ENCODE measurements at places on chromosomes 4 and X. TPM values are rescaled to one million over a fixed set of nuclear protein-coding genes. Genes with fewer than 3 reads are reported as not detected.
A peak's percentile ranks its signal among the peaks of the same experiment; 100 is the strongest.

The MAP7D3 gene
- 6.8 TPM for polyA plus RNA-seq

GRCh38 chr4:16461362-16461761, 235.1 kb upstream of the TAPT1 start:
- no peaks in the 10 kb centered on the region for H3K4me1 ChIP-seq
- no peak for DNase-seq
- no peaks in the 10 kb centered on the region for H3K27me3 ChIP-seq

The TLR3 gene
- polyA plus RNA-seq, result 1.6 TPM

The PLAC8 gene
- polyA plus RNA-seq, result 14.2 TPM

DNA sequence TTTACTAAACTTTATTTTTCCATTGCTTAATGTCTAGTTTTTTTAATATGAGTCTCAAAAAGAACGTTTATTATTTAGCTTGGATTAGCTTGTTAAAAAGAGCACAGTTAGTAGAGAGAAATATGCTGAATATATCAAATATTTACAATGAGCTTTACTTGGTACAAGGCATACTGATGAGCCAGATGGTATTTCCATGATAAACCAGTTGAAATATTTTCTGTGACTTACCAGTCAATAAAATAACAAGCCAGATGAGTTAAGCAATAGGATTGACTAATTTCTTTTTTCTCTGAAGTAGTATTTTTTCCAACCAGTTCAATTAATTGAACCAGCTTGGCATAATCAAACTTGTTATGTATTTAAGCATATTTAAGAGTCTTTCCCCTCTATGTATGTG, 134.1 kb downstream of the KLHL34 start:
- H3K36me3 ChIP-seq, result no peaks in the 10 kb centered on the region
- no peaks in the 10 kb centered on the region for H3K27me3 ChIP-seq
- no peaks in the 10 kb centered on the region for H3K4me1 ChIP-seq
- no peak overlapping the region for H3K27ac ChIP-seq

GRCh38 chrX:130091980-130092522, 18.2 kb downstream of the ELF4 start:
- no peaks in the 10 kb centered on the region for H3K27me3 ChIP-seq
- H3K27ac ChIP-seq, result peak overlapping the region; percentile 74
- H3K4me1 ChIP-seq, result peaks cover 3% of the 10 kb centered on the region
- H3K4me3 ChIP-seq, result no peak overlapping the region

The SSX2 gene
- polyA plus RNA-seq, result not detected

- DNase-seq, result no peak
- no peak overlapping the region for H3K27ac ChIP-seq
- no peaks in the 10 kb centered on the region for H3K27me3 ChIP-seq
- H3K4me1 ChIP-seq, result no peaks in the 10 kb centered on the region
- no peaks in the 10 kb centered on the region for H3K36me3 ChIP-seq
These were observed 2.1 kb downstream of the LOC101059915 start for GRCh38 chrX:71669492-71669891.

DNA sequence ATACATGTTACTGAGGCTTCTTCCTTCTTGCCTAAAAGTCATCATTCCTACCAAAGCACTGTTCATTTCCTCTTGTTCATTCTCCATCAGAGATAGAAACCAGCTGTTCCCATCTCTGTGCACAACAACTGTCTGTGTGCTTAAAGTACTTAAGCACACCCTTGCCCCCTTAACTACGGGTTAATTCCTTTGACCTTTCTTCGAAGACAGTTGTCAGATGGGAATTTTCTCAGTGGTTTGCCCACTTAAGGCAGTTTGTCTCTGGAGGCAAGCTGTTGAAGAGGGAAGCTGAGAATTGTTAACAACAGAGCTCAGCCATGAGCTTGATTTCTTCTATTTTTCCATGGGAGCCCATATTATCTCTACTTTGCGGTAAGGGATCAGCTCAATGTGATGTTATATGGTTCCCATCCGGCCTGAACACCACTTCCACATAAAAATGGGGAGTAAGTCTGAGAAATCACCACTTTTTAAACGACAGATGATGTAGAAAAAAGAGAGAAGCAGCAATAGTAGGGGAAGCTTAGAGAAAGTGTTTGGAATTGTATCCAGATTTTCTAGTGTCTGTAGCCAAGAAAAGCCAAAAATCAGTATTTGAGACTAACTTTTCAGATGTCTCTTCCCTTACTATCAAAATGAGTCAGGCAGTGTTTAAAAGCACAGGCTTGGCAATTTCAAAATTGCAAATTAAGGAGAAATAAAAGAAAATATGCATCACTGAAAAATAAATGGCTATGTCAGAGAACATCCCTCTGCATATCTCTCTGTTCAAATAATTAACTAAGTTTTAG, 194.4 kb downstream of the SLIT2 start:
- DNase-seq, result no peak
- H3K4me3 ChIP-seq, result no peak overlapping the region
- no peak overlapping the region for H3K27ac ChIP-seq

DNA sequence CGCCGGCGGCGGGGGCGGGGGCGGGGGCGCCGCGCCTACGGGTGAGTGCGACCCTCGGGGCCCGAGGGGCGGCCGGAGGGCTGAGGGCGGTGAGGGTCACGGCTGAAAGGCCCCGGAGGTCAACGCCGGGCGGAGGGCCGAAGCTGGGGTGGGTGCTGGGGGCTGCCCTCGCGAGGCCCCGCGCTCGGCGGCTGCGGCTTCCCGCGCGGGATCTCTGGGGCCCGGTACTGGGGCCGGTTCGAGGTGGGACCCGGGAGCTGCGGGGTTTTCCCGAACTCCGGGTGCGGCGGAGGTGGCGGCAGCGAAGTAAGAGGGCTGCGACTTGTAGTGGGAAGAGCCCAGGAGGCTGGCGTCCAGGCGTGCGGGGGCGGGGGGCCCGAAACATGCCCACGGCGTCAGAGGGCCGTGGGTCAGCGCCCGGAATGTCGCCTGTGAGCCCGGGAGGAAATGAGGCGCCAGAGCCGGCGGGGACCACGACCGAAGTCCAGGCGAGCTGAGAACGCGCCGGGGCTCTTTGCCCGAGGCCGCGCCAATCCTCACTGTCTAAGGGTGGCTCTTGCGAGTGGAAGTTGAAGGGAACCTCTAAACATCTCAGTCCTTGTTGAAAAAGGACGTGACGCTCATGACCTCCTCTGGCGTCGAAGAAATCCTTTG, 407 bp downstream of the IL13RA1 start:
- peak overlapping the region; percentile 61 for H3K4me3 ChIP-seq
- H3K27ac ChIP-seq, result peak overlapping the region; percentile 96
- DNase-seq, result peak; percentile 64
- H3K36me3 ChIP-seq, result no peaks in the 10 kb centered on the region

The MAP7D2 gene
- 0.94 TPM for polyA plus RNA-seq

The HERC5 gene
- 2.2 TPM for polyA plus RNA-seq

The HCCS gene
- polyA plus RNA-seq, result 40.0 TPM

The SULT1E1 gene
- 30.8 TPM for polyA plus RNA-seq

DNA sequence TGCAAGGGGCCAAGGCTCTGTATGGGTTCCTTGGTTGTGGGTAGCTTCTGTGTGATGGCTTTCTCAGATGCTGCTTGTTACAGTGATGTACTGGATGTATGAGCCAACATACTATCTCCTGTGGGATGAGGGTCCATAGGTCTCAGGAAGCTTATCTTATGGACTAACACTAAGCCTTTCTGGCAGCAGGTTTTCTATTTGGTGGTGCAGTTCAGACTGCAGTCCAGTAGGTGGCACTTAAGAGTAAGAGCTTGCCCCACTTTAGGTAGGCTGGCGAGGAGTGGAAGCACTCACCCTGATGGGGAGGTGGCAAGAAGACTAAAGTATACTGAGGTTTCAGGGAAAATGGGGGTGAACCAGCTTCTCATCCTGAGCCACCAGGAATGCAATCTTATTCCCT, 306.7 kb upstream of the MAOA start:
- no peaks in the 10 kb centered on the region for H3K36me3 ChIP-seq
- H3K27me3 ChIP-seq, result no peaks in the 10 kb centered on the region
- no peak overlapping the region for H3K27ac ChIP-seq
- no peak overlapping the region for H3K4me3 ChIP-seq

- H3K27ac ChIP-seq, result no peak overlapping the region
- no peaks in the 10 kb centered on the region for H3K36me3 ChIP-seq
- no peak overlapping the region for H3K4me3 ChIP-seq
- no peaks in the 10 kb centered on the region for H3K27me3 ChIP-seq
These were observed 6.8 kb downstream of the PYURF start for GRCh38 chr4:88516746-88517145.

The SMIM10 gene
- polyA plus RNA-seq, result 3.4 TPM

The FRMD7 gene
- not detected for polyA plus RNA-seq

DNA sequence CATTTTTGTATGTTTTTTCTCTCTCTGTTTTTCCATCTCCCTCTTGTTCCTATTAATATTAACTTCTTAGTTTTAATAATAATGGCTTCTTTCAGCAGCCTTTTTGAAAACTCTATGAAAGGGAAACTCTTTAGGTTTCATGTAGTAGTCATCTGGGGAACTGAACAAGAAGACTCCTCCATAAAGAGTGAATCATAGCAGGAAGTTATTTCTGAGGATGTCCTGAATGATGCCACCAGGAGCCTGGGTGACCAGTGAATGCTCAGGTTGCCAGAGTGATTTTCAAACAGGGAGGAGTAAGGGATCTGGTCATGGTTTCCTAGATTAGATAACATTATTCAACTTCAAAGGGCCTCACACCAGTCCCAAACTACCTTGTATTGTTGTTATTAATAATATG, 212.8 kb upstream of the PDE5A start:
- no peak overlapping the region for H3K27ac ChIP-seq
- no peaks in the 10 kb centered on the region for H3K27me3 ChIP-seq
- H3K36me3 ChIP-seq, result no peaks in the 10 kb centered on the region
- peak; percentile 6 for DNase-seq
- no peaks in the 10 kb centered on the region for H3K4me1 ChIP-seq

The RASGEF1B gene
- polyA plus RNA-seq, result 26.6 TPM

DNA sequence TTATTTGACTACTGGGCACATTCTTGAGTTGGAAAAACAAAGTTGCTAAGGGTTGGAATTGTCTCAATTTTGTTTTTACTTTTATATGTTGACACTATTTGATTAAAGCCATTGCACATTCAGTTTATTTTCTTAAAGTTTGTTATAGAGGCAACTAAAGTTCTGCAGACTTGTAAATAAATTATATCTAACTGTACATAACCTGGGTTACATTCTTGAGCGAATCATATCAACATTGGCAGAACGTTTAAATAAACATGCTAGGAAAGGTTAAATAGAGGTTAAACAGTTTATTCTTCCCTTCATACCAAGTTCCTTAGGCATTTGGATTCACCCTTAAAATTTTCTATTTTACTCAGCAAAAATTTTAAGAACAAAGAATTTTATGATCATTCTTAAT, 74.5 kb downstream of the UCHL1 start:
- no peaks in the 10 kb centered on the region for H3K36me3 ChIP-seq
- no peaks in the 10 kb centered on the region for H3K27me3 ChIP-seq
- H3K4me3 ChIP-seq, result no peak overlapping the region
- no peak overlapping the region for H3K27ac ChIP-seq

GRCh38 chr4:6991249-6991648, 51.9 kb upstream of the TADA2B start:
- no peaks in the 10 kb centered on the region for H3K36me3 ChIP-seq
- H3K4me3 ChIP-seq, result no peak overlapping the region
- no peak for DNase-seq
- no peaks in the 10 kb centered on the region for H3K27me3 ChIP-seq

DNA sequence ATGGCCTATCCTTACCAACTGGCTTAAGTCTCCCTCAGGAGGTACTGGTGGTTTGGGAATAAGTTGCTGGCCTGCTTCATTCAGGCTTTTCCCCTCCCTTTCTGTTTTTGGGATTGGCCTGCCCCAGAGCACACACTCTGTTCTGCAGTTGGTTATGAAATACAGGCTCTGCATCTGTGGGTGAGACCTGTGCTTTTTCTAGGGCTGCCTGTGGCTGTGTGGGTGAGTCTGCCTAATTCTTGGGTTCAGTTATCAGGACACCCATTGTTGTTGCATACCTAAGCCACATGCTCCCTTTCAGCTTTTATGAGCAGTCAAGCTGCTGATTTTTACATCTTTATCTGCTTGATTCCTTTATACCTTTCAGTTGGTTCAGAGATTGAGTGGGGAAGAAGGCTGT, 19.0 kb upstream of the CWH43 start:
- no peak for DNase-seq
- no peaks in the 10 kb centered on the region for H3K4me1 ChIP-seq
- H3K27me3 ChIP-seq, result no peaks in the 10 kb centered on the region
- H3K36me3 ChIP-seq, result no peaks in the 10 kb centered on the region
- H3K4me3 ChIP-seq, result no peak overlapping the region

GRCh38 chr4:107255596-107255995, 219.5 kb upstream of the DKK2 start:
- no peaks in the 10 kb centered on the region for H3K27me3 ChIP-seq
- H3K4me1 ChIP-seq, result no peaks in the 10 kb centered on the region
- H3K27ac ChIP-seq, result no peak overlapping the region
- no peaks in the 10 kb centered on the region for H3K36me3 ChIP-seq

DNA sequence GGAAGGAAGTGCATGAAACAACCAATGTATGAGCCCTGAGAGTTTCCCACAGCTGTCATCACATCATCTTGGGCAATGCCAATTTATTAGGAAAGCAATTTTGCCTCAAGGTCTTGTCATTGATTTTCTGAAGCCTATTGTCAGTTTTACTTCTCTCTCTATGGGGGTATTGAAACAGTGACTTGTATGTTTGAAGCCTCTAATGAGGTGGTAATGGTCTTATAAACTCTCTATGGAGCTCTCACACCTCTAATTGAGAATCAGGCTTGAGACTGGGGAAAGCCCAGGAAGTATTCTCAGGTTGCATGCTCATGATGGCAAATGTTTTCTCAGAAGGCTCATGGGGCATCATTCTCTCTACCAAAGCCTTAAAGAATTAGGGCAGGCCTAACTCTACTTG, 308.2 kb upstream of the EMCN start:
- H3K4me1 ChIP-seq, result no peaks in the 10 kb centered on the region
- no peaks in the 10 kb centered on the region for H3K27me3 ChIP-seq
- no peak for DNase-seq
- H3K4me3 ChIP-seq, result no peak overlapping the region
- no peak overlapping the region for H3K27ac ChIP-seq

DNA sequence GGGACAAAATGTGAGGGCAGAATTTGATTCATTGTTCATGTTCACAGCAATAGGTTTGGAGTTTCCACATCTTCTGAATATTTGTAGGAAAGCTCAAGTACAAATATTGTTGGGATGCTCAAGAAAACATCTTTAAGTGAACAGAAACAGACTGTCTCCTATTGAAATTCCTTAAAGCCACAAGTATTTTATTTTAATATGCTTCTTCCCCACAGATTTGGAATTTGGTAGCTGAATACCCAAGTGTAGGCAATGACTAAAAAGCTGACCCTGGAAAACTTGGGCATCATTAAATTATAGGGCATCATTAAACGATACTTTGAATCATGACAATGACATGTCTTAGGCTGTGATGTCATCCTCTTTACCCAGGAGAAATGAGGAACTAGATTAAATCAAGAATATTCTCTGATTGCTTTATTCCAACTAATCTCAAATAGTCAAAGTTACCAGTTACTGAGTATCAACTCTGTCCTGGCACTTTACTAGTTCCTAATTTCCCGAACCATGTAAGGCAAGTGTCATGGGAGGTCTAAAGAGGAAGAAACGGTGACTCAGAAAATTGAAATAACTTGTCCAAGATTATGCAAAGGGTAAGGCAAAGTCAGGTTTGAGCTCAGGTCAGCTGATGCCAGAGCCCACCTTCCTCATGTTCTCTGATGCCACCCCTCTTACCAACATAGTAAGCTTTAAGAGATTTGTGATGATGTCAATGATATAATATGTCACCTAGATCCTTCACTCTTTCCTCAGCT, 223.1 kb upstream of the LEF1 start:
- no peak overlapping the region for H3K4me3 ChIP-seq
- H3K36me3 ChIP-seq, result no peaks in the 10 kb centered on the region
- no peaks in the 10 kb centered on the region for H3K4me1 ChIP-seq
- DNase-seq, result no peak
- no peaks in the 10 kb centered on the region for H3K27me3 ChIP-seq

Data from hepatocyte (in vitro differentiated cells).